ENCODE measurements at places on chromosomes 1 and 21.

GRCh38 chr1:161733526-161733925, 12.2 kb downstream of the FCRLB start:
- peak; percentile 80 for DNase-seq

- DNase-seq, result no peak
These were observed 6.7 kb upstream of the CTSS start for GRCh38 chr1:150772326-150772725.

GRCh38 chr1:185473186-185473585, 156.1 kb upstream of the IVNS1ABP start:
- no peak for DNase-seq

DNA sequence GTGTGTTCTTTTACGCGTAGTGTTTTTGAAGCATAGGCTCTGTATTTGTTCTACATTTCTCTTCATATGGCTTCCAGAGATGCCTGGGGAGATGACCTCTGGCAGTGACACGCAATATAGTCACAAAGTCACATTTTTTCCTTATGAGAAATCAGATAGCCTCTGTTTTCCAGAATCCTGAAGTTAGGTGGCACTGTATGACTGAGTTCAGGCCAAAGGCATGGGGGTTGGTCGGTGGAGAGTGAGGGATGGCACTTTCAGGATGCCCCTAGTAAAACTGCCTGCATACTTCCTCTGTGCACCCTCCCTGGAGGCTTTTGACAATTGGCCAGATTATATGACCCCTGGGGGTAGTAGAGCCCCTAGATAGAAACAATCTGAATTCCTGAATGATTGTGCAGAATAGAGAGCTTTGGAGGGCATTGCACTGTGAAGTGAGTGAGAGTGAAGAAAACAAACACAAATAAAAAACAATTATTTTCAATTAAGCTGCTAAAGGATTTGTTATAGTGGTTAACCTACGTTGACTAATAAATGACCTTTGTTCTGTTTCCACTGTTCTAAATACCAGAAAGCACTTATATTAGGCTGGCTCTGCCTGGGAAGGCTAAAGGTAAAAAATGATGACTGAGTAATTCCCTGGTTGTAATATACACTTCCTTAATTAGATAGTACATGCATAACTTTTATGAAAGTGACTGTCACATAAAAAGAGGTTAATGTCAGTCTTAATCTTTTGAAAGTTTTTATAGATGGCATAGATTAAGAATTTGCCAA, 1660.8 kb downstream of the PLA2G4A start:
- no peak for DNase-seq

DNA sequence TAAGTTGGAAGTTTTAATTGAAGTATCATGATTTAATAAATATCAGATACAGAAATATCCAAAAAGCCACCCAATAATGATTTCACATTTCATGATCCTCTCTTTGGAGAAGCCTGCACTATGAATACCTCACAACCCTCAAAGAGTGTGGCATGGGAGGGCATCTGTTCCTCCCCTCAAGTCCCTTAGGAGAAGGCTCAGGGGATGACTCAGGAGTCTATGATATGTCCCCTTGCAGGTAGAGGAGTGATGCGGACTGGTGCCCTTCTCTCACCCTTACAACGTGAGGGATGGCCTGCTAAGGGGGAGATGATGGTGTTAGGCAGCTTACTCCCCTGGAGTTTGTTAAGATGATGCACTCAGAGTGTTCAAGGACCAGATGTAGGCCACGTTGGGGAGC, 303.3 kb upstream of the DUSP10 start:
- no peak for DNase-seq

- DNase-seq, result no peak
These were observed 534 bp downstream of the KCNH1 start for GRCh38 chr1:211133393-211133835.

GRCh38 chr1:65388908-65389695, 31.4 kb upstream of the LEPR start:
- DNase-seq, result no peak

DNA sequence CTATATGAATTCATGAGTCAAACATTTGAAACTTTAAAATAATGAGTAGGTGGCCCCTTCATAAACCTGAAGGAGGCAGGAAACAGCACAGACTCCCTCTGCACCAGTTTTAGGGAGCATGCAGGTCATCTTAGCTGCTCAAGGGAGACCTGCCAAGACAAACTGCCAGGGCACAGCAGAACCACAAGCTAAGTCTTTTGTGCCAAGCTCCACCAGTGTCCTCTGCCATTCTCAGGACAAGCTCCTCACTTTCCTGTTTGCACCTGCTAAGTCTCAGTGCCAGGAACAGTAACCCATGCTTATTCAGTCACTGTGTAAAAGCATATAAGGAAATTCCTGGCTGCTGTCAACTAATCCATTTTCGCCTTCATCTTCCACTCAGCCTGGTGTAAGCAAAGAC, 368.9 kb downstream of the SEC16B start:
- no peak for DNase-seq

- DNase-seq, result peak; percentile 57
These were observed 30.4 kb downstream of the APP start for GRCh38 chr21:26140164-26140579.

- DNase-seq, result no peak
These were observed 17.8 kb downstream of the IFNLR1 start for GRCh38 chr1:24169286-24169685.

DNA sequence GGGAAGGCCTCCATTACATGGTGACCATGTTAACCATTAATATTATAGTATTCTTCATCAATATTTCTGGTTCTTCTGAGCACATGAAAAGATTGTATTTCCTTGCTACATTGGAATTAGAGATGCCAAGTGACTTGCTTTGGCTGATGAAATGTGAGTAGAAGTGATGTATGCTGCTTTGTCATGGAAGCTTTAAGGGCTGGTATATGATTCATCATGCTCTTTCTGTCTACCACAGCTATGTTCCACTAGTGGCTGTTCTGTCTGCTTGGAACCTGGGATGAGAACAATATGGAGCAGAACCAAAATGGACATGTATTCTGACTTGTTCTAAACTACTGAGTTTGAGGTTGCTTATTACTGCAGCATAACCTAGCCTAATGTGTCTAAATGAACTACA, 163.3 kb downstream of the TM2D1 start:
- DNase-seq, result no peak

DNA sequence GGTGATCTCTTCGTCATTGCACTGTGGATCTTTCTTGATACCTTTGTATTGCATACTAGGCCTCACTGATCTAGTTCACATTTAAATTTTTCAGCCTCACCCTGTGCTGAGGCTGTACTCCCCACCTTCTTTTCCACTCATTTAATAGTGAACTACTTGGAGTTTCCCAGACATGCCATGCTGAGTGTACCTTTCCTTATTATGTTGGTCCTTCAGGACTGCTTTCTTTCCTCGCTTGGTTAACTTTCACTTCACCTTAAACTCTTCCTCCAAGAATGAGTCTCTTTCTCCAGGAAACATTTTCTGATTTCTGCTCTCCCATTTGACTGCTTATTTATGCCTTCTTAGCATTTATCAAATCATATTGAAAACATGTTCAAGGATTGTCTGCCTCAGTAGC, 20.8 kb downstream of the RNF2 start:
- DNase-seq, result no peak

DNA sequence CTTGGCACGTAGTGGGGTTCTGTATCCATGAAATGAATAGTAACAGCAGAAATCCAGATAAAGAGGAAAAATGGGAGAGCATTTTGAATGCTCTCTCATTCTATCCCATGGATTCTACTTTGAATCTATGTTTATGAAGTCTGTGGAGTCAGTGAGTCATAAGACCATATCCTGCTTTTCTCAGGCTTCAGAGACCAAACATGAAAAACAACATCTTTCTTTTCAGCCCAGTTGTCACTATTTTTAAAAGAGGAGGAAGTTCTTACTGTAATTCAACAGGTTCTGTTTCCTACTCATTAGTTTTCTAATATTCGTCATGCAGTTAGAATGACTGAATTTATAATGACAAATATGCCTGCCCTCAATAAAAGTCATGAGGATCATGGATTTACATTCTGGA, 39.4 kb upstream of the CD55 start:
- no peak for DNase-seq

- DNase-seq, result no peak
These were observed 57.6 kb downstream of the NENF start for GRCh38 chr1:212490276-212490675.

GRCh38 chr21:31879241-31879650, 6.4 kb downstream of the HUNK start:
- DNase-seq, result no peak

DNA sequence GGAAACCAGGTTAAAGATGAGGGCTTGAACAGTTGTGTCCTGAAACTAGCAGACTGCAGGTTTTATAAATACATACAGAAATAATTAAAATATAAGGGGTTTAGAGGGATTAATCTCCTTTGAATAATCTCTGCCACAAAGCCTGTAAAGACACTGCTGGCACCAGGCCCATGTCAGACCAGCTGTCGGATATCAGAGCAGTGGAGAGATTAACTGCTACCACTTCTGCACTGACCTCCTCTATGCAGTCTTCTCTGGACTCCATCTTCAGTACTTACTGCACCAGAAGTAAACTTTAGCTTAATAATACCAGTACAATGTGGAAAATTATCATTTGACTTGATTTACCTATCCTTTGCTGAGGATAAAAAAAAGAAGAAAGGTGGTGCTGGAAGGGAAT, 128.6 kb downstream of the LHX4 start:
- DNase-seq, result no peak

GRCh38 chr1:164033782-164034181, 525.2 kb upstream of the PBX1 start:
- no peak for DNase-seq

GRCh38 chr1:118918940-118919259, 69.2 kb downstream of the TBX15 start:
- no peak for DNase-seq

- peak; percentile 74 for DNase-seq
These were observed 186.8 kb downstream of the LTN1 start for GRCh38 chr21:28805885-28806284.

DNA sequence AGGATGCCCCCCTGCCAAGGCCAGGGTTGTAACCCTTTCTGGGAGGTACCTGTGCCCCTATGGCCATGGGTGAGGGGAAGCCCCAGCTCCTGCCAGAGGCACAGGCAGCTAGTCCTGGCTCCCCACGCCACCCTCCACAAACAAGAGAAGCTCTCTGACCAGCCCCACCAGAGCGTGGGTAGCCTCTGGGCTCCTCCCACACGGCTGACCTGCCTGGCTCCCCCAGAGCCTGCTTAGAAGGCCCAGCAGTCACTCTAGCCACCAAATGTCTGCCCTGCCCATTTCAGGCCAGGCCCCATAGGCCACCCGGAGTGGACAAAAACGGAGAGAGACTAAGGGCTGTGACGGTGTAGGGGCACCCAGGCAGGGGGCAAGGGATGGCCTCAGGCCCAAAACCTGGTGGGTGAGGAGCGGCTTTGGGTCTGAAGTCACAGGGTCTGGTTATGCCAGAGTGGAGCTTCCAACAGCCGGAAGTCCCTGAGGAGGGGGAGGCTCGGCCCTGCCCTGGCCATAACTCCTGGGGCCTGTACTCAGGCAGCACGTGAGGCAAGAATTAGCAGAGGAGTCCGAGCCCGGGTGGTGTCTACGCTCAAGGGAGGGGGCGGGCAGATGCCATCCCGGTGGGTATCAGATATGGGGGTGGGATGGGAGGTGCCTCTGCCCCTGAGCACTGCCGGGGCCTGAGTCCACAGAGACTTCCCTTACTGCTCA, 155.4 kb downstream of the CASZ1 start:
- no peak for DNase-seq

GRCh38 chr1:25146451-25146855, 85.8 kb downstream of the SYF2 start:
- no peak for DNase-seq

DNA sequence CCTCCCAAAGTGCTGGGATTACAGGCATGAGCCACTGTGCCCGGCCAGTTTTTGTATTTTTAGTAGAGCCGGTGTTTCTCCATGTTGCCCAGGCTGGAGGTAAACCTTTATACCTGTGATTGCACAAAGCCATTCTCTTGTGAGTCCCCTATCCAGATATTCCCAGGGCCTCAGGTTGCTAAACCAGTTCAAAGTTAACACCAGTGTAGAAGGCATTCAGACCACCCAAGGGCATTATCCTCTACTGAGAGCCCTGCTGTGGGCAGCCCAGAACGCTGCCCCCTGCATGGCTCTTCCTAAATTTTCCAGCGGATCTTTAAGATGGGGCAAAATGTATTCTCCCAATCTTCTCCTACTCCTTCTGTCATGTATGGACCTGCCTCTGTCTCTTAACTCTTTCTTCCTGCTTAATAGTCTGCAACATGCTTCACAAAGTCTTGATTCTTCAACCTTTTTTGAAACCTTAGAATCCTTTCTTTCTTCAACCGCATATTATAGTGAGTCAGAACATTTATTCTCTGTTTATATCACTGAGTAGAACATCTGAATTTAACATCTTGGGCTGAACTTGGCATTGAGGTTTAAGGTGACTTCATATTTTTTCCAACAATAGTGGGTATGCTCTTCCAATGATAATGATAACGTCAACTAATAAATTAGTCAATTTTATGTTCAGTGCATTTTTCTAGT, 36.0 kb downstream of the UBE4B start:
- DNase-seq, result no peak

DNA sequence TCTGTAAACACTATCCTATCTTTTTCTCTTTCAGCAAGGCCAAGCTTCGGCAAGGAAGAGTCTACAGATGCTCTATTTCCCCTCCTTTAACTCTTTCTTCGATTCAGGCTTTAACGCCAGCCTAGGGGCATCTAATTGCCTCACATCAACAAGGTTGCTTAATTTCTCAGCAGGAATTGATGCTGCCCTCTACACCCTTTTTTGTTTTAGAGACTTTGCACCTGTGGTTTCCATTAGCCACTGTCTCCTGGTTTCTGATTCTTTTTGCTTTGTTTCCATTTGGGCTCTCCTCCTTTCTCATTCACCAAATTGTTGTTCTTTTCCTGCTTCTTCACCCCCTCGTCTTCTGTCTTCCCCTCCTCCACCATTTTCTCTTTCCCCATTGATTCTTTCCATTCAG, 202.4 kb upstream of the HMCN1 start:
- DNase-seq, result no peak

DNA sequence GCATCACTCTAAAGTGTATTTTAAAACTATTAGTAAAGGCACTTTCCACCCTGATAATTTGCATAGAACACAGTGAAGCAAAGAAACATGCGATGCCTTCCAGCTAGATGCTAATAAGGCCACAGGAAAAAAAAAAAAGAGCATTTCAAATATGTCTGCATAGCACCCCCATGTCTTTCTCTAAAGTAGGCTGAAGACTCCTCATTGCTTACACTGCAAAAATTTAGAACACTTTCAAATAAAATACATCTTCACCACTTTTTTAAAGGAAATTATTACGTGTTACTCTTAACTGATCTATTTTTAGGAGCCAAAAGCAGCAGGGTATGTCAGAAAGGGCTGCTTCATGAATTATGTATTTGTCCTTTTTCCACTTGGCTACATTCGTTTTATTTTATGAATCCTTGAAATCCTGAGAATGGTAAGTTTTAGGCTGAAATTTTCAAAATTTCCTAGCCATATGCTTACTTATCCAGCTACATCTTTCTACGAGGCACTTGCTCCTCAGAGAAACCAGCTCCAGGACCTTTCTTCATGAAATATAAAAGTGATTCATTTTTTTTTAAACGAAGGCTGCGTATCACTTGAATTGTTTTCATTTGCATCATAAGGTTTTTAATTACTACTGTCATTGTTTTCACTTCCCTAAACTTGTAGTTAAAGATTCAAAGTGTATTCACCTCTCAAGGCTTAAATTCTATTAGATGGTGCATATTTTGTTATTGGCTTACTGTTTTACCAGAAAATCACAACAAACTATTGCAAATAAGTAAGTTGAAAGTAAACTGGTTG, 513.0 kb downstream of the PTPRC start:
- no peak for DNase-seq

GRCh38 chr1:213619026-213619425, 368.7 kb upstream of the PROX1 start:
- DNase-seq, result no peak
